ENCODE measurements at places on chromosomes 2 and 18.

- DNase-seq = no peak
Observed at GRCh38 chr2:98551316-98551715, 57.0 kb downstream of the COA5 start.

- DNase-seq = no peak
Observed at GRCh38 chr2:223549215-223549614, 52.9 kb downstream of the SCG2 start.

GRCh38 chr2:113068706-113069485 lies 1.1 kb downstream of the IL1F10 start:
- no peak for DNase-seq

DNA sequence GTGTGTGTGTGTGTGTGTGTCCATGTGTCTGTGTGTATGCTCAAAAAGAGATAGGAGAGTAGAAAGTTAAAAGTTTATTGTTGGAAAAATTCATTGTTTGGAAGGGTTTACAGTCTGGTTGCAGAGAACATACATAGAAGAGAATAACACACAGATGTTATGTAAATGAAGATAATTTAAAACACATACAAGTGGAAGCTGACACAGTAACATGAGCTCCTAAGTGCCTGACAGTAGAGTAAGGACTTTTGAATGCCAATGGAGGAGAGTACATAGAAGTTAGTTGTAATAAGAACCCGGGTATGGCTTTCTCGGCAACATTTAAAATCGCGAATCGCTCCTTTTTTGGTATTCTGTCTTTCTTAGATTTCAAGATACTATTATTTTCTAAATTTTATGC lies 137.0 kb upstream of the FANCL start:
- no peak for DNase-seq

DNA sequence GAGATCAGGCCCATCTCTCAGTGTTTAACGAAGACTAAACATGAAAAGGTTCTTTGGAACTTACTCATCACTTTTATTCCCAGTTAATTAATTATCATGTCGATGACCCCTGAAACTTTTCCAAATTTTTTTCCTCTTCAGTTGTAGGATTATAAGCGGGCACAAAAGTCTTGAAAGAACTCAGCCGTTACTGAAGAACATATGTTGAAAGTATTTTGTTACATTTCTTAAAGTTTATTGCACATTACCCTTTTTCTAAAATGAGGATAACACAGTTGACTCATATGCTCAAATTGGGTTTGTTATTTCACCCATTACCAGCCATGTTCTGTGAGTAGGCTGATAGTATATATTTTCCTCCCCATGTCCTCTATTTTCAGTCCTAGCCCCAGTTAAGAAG lies 75.9 kb upstream of the COL3A1 start:
- no peak for DNase-seq

- no peak for DNase-seq
Observed at GRCh38 chr2:133968446-133968845, 285.4 kb upstream of the MGAT5 start.

GRCh38 chr2:72004976-72005375 lies 142.7 kb downstream of the CYP26B1 start:
- no peak for DNase-seq

GRCh38 chr2:155944218-155944617 lies 388.3 kb downstream of the NR4A2 start:
- no peak for DNase-seq

DNA sequence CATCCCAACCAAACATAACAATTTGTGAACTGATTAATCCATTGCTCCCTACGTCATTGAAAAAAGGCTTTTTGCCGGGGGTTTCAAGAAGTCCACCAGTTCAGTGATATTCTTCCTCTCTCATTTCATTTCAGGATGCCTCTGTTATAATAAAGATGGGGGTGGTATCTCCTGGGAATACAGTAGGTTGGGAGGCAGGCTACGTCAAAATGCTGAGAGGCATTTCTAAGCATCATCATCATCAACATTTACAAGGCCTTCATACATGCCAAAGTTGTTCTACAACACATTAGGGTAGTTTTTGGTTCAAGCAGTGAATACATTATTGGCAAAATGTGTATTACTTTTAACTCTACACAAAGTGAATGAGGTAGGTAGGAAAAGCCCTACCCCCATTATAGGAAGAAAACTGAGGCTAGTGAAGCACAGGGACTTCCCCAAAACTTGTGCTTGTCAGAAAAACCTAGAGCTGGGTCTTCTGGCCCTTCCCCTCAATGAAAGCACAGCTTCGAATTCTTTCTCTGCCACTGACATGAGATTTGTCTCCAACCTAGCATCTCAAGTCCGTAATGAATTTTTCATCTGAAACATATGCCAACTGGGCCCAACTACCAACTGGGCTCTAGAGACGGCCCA lies 11.3 kb downstream of the OSR1 start:
- no peak for DNase-seq

DNA sequence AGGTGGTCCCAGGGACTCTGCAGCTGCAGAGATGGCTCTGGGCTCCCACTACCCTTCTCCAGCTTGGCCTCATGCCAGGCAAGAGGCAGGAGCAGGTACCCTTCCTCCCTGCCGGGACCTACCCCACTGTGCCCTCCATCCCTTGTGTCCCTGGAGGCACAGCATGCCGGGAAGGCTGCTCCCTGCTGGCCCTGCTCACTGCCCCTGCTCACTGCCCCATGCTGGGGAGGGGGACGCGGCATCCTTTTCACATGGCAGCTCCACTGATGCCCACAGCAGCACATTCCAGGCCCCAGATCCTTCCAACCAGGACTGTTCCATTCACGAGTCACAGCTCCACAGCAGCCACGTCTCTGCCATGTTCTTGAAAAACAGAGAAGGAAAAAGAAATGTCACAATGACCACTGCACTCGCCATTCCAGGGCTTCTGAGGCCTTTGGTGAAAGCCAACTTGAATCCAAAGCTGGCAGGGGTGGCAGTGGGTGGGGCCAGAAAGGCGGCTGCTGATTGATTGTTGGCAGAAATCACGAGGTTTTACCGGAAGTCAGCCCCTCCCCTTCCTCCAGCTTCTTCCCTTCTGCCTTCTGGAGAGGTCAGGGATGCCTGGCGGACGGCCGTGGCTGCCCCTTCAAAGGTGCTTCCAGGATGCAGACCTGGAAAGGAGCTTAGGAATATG lies 268.0 kb downstream of the CYP26B1 start:
- no peak for DNase-seq

DNA sequence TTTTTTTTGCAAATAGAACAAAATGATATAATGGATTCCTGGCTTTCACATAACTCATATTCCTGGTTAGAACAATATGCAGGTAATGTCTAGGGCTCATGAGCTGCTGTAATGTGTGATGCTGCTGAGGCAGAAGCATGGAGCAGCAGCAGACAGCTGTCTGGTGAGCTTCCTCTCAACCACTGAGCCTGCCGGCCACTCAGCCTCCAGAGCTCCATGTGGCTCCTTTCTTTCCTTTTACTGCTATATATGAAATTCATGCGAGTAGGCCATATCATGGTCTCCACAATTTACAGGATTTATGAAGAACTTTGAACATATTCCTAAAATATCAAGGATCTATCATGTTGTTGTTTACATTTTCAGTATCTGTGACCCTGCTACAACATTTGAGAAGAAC lies 120.9 kb downstream of the MEP1B start:
- no peak for DNase-seq

- no peak for DNase-seq
Observed at GRCh38 chr2:130328710-130329109, 14.0 kb upstream of the IMP4 start.

- DNase-seq = no peak
Observed at GRCh38 chr2:176071330-176072291, 12.2 kb downstream of the EVX2 start.

- no peak for DNase-seq
Observed at GRCh38 chr2:157359628-157360027, 34.0 kb upstream of the ERMN start.

DNA sequence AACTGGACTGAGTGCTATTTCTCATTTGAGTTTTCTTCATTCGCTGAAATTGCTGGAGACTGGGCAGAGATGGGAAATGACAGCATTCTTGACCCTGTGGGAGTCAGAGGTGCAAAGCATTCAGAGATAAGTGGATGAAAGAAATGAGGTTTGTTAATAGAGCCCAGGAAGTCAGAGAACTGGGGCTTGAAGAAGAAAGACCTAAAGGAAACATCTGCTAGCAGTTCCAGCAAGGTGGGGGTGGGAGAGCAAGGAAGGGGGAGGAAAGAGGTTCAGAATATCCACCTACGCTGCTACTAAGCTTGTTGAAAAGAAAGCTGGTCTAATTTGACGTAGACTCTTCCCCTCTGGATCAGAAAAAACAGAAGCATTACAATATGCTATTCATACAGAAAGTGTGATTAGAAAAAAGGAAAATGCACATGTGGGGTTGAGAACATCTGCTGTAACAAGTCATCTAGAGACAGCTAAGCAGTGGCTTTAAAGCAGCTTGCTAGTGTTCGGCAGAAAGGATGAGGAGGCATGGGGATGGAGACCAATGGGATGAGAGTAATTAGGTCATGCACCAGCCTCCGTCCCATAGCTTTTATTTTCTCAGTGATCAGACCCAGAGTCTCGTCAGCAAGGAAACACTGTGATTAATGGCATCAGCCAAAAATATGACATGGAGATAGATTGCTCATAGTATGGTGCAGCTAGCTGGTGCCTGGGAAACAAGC lies 29.7 kb downstream of the NAB1 start:
- DNase-seq = peak; percentile 22

DNA sequence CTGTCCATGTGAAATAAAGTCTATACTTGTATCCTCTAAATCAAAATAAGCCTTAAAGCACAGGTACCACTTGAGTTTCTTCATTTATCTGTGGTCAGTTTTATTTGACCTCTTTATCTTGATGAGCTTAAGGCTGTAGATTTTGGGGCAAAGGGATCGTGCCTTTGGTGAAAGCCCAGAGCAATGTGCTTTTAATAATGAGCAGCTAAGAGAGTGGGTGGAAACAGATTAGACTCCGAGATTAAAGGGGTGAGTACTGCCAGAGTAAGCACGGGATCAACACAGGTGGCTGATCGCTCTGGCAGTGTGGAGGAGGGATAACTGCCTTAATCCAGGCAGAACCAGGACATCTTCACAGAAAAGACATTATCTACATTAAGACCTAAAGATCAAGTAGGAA lies 280.4 kb downstream of the TDRD15 start:
- DNase-seq = no peak

DNA sequence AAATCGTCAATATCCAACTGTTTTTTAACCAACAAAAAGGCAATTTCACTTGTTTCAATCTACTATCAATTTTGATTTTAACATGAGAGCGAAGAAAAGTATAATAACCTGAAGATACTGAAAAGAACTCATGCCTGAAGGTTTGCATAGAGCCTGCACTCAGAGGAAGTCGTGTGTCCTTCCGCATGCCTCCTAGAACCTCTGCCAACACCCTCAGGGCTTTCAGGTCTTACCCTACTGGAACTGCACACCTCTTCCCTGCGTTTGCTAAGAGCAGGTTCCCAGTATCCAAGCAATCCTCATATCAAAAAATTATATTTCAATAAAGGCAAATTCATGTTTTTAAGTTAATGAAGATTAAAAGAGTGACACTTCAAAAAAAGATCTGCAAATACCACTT lies 74.7 kb downstream of the PIAS2 start:
- DNase-seq = no peak

- no peak for DNase-seq
Observed at GRCh38 chr2:173077506-173078177, 2.0 kb downstream of the MAP3K20 start.

- no peak for DNase-seq
Observed at GRCh38 chr18:22868831-22869230, 64.3 kb upstream of the RBBP8 start.

- no peak for DNase-seq
Observed at GRCh38 chr2:41610501-41611190, 437.2 kb upstream of the PKDCC start.

DNA sequence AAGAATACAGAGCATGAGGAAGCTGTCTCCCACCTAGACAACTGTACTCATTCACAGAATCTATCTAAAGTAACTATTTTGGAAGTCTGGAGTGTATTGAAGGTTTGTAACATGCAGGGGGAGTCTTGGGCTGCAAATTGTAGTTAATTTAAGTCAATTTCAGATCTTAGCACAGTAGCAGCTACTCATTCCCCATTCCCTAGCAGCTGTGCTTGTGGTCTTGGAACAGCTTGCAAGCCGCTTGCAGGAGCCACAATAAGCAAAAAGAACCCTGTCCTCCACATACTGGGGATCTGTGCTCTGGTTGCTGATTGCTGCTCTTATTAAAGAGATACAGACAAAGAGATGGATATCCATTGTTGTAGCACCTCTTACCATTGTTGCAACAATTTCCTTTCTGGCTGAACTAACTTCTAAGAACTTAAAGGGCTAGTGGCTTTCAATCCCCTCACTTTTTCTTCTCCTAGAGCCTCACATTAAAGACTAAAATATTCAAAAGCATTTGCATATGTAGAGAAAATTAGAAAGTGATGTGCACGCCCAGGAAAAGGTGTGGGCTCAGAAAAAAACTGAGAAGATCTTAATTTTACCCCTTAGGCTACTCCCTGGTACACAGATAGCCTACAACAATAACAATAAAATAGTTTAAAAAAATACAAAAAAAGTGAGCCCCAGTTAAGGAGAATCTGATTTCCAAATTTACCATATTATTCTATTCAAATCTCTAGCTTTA lies 1775.1 kb upstream of the PIK3C3 start:
- no peak for DNase-seq

DNA sequence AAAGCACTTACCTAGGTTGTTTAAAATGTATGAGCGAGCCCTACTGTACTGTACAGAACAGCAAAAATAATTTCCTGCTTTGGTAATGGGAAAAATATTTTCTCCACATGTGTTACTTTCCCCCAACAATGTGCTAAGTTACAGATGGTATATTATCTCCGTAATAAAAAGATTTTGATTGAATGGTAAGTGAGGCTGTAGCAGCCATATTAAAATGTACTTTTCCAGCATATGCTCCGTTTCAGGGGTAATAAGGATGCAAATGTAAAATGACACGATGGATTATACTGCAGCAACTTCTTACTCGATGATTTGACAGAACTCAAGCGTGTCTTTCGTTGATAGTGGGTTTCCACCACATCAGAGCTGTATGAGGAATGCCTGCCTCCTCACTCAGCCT lies 50.5 kb downstream of the OSBPL6 start:
- DNase-seq = no peak

GRCh38 chr18:23134780-23135549 lies at the start of gene CABLES1:
TSS of gene CABLES1 (plus strand) at chr18:23135485. CDS start at chr18:23135763, 278 bp downstream.
- DNase-seq = peak; percentile 74

GRCh38 chr2:208489687-208490086 lies 83.1 kb downstream of the PTH2R start:
- no peak for DNase-seq

GRCh38 chr2:157901325-157901724 lies 25.2 kb upstream of the ACVR1 start:
- no peak for DNase-seq

DNA sequence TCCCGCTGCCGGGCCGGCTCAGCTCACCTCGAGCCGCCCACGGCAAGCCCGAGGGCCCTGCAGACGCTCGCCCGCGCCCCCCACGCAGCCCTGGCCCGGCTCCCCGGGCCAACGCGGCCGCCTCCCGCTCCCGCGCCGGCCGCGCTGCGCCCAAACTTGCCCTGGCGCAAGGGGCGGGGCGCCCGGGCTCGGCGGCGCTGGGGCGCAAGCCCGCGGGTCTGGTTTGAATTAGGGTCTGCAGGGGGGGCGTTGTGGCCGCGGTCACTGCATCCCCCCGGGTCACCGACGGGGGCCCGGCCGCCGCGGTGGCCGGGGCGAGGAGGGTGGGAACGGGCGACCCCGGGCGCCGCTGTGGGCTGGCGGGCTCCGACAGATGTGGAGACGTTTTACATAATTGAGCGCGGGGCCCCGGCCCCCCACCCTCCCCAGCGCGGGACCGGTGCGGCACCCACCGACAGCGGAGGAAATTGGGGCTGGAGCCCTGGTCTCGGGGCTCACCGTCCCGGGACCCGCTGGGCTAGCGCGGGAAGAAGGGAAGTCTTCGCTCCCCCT lies 690 bp downstream of the SDC1 start:
- DNase-seq = peak; percentile 37

- no peak for DNase-seq
Observed at GRCh38 chr2:152227969-152228592, 52.5 kb upstream of the STAM2 start.

Measured in KBM-7 (cell line).